NCI-H1417 (cell line): ENCODE measurements at places on chromosomes 7 and 10.

GRCh38 chr7:20170633-20171032, 46.6 kb downstream of the MACC1 start:
- no peak for DNase-seq

- no peak for DNase-seq
Observed at GRCh38 chr10:76582531-76582930, 1055.1 kb downstream of the KCNMA1 start.

GRCh38 chr10:133230387-133231195, 574 bp downstream of the UTF1 start:
- DNase-seq: no peak

- no peak for DNase-seq
Observed at GRCh38 chr7:150838965-150839650, 13.2 kb upstream of the AOC1 start.

DNA sequence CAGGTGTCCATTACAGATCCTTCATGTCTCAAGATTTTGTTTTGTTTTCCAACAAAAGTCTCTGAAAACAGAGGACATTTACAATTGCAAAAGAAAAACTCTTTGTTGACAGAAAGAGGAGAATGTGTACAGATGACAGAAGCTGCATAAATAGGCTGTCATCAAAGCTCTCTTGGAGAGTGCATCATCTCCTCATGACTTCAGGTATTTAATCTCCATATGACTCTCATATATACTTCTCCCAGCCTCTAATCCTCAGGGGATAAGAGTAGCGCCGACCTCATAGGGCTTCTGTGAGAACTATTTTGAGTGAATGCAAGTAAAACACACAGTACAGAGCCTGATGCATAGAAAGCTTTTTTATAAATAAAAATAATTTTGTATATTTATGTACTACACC, 48.1 kb upstream of the SEPTIN7 start:
- no peak for DNase-seq
